AG09319 (cell line): ENCODE measurements at places on chromosomes 4 and X.

- DNase-seq: no peak
Observed at GRCh38 chr4:143597276-143597675, 83.8 kb downstream of the SMARCA5 start.

DNA sequence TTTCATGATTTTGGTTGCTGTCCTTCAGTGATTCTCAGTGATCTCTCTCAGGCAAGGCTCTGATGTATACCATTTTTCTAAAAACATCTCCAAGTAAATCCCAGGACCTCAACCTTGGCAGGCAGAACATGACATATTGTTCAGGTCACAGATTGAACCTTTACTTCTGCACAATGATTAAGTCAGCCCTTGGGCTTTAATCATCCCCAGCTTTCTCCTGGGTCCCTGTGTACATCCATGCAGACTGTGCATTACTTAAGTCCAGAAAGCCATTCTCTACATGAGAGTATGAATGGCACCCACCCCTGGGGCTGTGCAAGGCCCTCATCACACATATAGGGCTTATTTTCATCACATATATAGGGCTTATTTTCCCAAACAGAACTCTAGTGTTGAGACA lies 58.7 kb upstream of the ADAMTS3 start:
- DNase-seq: no peak

GRCh38 chrX:111519215-111519614 lies 7.8 kb downstream of the SERTM2 start:
- DNase-seq: no peak

GRCh38 chr4:17964576-17964975 lies 57.0 kb downstream of the LCORL start:
- no peak for DNase-seq

DNA sequence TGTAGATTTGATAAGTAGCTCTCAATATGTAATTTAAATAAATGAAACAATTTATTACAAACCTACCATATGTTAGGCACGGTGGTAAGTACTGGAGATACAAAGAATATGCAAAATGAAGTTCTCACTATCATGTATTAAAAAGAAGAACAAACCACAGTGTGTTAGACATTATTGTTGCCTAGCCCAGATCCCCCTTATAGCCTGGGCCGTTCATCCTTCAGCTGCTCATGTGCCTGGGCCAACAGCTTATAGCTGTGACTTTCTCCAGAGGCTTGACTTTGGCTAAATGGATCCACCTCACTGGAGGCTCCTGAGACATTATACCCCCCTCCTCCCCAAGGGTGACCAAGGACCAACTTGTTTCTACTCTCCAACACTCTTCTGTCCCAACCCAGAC lies 29.8 kb upstream of the CCNG2 start:
- DNase-seq: no peak

DNA sequence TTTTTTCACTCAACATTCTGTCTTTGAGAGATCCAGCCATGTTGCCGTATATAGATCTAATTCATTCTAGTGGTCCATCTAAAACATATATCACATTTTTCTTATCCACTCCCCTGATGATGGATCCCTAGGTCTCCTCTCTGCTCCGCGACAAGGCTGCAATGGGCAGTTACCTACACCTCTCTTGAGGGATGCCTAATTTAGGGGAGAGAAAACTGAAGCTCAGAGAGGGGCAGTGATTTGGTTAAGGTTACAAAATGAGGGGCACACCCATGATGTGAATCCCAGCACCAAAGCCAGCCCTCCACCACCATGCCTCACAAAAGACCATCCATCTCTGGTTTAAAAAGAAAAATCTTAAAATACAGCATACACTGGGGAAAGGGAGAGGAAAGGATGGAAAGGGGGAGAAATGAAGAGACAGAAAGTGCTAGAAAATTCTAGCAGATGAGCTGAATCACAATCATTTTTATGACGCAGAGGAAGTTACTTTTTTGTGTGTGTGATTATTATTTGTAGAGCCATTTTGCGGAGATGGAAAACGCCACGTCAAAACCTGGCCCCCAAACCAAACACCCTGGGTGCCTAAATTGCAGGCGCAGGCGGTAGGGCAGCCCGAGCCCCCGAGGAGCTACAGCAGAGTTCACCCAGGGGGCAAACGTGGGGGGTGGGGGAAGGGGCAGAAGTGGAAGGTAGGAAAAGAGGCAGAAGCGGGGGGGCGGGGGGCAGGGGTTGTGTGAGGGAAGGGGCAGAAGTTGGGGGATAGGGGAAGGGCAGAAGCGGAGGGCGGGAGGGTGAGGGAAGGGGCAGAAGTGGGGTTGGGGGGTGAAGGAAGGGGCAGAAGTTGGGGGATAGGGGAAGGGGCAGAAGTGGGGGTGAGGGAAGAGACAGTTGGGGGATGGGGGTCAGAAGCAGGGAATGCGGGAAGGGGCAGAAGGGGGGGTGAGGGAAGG lies 1.3 kb upstream of the TSPYL2 start:
- DNase-seq: no peak

DNA sequence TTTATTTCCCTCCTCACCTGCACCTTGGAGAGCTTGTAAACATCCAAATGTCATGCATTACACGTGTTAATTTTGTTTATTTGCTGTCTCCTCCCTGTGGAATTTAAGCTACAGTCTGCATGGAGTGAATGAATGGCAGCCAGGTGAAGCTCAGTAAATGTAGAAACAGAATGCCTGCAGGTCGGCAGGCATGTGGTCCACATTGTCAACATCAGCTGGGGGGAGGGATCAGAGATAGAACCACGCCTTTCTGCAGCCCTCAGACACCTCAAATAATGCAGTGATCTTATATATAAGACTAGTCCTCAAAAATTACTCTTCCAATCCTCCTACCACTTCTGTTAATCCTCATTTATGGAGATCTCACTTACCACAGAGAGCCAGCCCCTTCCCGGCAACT lies 131.2 kb upstream of the KIT start:
- no peak for DNase-seq

- DNase-seq: no peak
Observed at GRCh38 chr4:13733817-13734216, 106.3 kb upstream of the BOD1L1 start.

DNA sequence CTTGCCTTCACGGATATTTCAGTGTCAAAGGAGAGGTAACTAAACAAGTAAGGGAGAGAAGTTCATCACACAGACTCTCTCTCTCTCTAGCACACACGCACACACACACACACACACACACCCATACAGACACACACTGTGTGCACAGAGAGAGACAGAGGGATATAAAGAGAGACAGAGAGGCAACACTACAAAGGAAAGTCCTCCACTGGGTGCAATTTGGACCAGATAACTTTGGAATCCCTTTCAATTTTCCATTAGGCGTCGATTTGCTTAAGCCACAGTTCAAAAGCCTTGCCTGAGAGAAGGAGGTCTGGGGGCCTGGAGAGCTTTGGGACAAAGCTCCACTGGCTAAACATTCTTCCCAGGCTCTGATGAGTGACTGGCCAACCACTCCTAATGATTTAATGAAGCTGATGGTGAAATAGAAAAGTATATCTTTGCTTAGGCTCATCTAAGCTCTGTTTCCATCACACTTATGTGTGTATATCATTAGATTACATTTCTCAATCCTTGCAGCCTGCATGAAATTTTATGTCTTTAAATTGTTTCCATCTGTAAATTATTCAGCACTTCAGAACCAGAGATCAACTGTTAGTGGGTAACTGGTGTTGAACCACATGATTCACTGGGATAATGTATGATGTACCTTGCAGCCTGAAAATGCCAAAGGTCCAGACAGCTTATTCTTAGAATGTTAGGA lies 180.8 kb downstream of the MAGEB17 start:
- DNase-seq: no peak

DNA sequence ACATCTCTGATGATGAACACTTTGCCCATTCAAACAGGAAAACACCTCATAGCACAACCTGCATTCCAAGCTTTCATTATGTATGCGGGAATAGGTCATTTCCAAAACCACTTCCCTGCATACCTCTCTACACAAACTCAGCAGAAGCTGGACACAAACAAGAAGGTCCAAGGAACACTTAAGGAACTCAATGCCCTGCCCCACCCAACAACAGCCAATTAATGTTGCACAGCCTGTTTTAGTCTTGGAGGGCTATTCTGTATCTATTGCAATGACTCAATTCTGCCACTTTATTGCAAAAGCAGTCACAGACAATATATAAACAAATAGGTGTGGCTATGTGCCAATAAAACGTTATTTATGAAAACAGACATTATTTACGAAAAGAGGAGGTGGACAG lies 16.7 kb downstream of the OPHN1 start:
- no peak for DNase-seq

GRCh38 chr4:139457318-139457717 lies 3.4 kb downstream of the RAB33B start:
- DNase-seq: no peak

DNA sequence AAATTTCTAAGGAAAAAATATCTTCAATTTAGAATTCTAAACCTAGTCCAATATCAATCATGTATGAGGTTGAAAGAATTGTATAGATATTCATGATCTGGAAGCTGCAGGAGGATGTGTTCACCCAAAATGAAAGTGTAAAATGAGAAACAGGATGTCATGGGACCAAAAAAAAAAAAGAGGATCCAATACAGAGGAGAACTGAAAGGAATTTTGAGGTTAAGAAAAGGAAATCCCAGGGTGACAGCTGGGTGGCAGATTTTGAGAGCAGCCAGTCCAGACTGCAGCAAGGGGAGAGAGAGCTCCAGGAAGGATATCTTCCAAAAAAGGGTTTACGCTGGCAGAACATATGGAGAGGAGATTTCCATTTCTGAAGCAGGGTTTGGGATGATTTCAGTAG lies 38.9 kb downstream of the TLR10 start:
- DNase-seq: no peak

DNA sequence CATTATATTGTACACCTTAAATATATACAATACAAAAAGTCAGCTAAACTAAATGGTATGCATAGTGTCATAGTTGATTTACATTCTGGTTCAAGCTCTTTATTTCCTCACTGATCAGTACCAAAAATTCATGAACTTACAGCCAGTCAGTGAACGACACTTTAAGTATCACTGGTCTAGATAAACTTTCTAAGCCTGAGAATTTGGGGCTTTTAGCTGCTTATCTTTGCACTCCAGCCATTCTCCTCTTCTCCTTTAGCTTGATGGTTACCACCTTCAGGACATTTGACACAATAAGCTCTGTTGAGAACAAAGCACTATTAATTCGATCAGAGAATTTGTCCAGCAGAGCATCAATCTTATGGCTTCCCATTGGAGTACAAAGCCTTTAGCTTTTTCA lies 83.0 kb upstream of the ALG13 start:
- DNase-seq: no peak

DNA sequence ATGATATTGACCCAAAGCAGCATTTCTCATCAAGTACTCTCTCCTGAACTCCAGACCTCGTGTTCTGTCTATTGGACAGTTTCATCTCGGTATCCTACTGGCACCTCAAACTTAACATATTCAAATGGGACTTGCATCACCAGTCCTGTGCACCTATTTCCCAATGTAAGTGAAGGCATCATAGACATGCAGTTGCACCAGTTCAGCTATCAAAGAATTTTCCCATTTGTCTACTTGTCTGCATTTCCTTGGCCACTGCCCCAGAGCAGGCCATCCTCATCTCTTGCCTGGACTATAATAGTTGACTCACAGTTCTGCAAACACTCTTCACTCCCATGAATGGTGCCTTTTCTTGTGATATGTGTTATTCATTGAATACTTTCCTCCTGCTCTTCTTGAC lies 11.3 kb upstream of the LIMCH1 start:
- no peak for DNase-seq

DNA sequence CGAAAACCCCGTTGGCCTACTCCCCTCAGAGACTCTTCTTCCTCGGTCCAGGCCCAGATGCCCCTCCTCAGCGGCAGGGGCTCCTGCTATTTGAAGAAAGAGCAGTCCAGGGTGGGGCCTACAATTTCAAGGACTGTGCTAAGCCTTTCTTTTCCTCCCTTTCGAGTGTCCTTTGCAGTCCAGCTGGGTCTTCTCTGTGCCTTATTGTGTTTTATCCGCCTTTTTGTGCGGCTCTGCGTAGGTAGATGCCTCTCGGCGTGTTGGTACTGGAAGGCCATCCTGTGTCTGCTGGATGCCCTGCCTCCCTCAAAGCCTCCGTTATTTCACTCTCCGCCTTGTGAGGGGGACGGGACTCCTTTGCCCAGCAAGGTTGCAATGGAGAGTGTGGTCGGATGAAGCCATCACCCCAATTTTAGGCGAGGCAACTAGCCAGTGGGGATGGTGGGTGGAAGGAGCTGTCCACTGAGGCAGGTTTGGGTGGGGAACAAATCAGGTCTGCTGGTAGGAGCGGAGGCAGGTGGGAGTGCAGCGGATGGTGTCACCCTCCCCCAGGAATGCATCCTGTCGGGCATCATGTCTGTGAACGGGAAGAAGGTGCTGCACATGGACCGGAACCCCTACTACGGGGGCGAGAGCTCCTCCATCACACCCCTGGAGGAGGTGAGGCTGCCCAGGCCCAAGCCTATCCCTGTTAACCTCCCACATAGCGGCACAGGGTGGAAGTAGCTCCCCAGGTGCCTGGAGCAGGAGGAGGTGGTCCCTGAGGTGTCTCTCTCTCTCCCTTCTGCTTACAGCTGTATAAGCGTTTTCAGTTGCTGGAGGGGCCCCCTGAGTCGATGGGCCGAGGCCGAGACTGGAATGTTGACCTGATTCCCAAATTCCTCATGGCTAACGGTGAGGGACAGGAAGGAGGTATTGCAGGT lies 1.3 kb downstream of the GDI1 start:
- DNase-seq: no peak

DNA sequence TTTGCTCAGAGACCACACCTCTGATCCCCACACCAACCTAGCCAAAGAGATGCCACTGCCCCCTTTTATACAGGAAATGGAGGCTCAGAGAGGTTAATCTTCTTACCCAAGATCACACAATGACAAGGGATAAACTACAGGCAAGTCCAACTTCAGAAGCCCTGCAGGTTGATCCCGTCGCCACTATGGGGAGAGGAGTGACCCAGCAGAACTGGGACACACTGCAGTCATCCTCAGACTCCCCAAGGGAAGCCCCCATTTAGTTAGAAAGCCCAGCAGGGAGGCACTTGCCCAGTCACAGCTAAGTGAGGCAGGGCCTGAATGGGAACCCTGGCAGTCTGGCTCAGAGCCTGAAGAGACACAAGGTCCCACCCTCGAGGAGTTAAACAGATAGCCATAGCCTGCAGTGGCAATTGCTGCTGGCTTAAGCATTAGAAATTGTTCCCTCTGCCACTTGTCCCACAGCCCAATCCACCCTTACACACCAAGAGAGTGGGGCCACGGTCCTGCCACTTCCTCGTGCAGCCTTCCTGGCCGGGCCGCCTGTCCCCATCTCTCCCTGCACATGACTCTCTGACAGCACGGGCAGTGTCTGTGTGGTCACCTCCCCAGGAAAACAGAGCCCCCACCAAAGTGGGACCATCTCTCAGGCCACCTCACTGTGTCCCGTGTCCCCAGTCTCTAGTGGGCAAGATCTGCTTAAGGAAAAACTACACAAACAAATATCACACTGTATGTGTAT lies 2.7 kb downstream of the JAKMIP1 start:
- DNase-seq: no peak

DNA sequence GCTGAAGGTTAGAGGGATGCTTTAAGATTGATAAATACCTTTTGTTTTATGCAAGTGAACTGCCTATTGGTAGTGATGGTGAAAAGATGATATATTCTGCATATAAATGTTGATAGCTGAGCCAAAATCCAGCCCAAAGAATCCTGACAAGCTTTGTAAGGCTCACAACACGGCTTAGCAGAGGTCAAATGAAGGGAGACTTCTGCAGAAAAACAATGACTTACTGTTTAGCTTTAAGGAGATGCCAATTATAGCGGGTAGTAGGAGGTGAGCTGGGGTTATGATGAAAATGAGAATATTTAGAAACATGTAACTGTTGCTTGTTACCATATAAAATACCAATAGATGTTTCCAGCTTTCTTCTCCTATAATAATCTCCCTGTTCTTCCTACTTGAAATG lies 97.1 kb downstream of the AFF1 start:
- DNase-seq: no peak
